ENCODE measurements at places on chromosomes 2 and 18. TPM values are rescaled to one million over a fixed set of nuclear protein-coding genes. Genes with fewer than 3 reads are reported as not detected.

GRCh38 chr2:176876493-176877103, 336.0 kb upstream of the HNRNPA3 start:
- DNase-seq: no peak

GRCh38 chr2:53173091-53173490, 594.5 kb upstream of the CHAC2 start:
- DNase-seq: no peak

GRCh38 chr2:207285473-207285815, 119.7 kb upstream of the KLF7 start:
- no peak for DNase-seq

DNA sequence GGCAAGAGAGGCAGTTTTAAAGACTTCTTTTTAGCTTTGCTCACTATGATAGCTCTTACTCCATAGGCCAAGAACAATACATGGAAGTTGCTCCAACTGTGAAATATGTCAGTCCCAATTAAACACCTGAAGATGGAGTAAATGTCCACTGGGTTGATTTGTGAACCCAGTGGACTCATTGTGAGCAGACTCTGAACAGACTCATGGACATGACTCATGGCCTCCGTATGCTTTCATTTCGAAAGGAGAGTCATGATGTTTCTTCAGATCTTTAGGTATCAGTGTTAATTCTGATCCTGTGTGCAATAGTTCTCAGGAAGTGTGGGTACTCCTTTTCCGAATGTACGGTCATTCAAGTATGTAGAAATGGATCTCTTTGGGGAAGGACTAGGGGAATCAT, 5.4 kb upstream of the CWC22 start:
- DNase-seq: no peak

DNA sequence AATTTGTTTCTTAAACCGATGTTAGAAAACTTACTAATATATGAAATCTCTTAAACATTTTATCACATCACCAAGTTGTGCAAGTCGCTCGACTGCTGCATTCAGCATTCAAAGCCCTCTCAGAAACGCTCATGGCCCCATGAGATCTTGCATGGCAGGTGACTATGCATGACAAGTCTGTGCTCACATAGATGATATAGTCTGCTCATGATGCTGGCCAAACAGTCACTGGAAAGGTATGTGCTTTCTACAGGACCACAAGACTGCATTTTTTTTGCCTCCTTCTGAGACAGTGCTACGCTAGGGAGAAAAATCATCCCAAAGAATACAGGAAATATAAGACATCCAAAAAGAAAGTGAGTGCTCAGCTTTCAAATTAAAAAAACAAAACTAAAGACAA, 98.3 kb upstream of the ZBTB14 start:
- no peak for DNase-seq

DNA sequence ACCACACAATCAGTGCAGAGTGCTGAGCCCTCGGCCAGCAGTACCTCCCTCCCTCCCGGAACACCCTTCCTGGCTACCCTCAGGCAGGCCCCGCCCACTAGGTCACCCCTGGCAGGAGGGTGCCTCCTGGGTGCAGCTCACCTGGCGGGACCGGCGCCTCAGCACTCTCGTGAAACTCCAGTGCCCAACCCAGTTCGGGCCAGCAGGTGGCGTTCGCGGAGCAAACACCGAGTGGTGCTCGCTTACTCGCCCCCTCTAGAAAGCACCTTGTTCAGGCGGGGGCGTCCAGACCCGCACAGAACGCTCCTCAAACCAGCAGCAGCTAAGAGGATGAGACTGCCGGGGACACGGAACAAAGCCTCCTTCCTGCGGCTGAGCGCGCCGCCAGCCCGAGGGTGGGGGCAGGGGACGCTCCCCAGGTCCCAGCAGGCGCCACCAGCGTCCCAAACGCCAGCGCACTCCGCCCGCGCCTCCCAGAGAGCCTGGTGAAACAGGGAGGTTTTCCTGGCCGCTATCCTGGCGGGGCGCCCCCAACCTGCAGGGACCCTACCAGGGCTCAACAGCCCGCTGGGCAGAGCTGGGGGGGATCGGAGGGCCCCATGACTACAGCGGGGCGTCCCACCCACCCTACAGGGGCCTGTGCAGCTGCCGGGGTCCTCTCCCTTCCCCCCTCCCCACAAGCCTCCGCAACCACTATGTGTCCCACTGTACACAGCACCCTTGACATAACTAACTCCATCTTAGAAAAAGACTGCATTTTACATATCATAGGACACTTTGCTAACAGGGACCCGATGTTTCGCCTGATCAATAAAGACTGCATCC, 44.7 kb downstream of the MRPS5 start:
- DNase-seq: peak; percentile 65

GRCh38 chr2:36664696-36665076, 31.8 kb upstream of the VIT start:
- no peak for DNase-seq

KIAA2012 gene
- not detected for total RNA-seq

VWA3B gene
- total RNA-seq: not detected

ATP8B1 gene
- total RNA-seq: 4.6 TPM

NGEF gene
- 3.2 TPM for total RNA-seq
